ENCODE measurements at places on chromosomes 1 and 21.

GRCh38 chr1:70265946-70266345 lies 44.8 kb downstream of the SRSF11 start:
- no peak for DNase-seq

DNA sequence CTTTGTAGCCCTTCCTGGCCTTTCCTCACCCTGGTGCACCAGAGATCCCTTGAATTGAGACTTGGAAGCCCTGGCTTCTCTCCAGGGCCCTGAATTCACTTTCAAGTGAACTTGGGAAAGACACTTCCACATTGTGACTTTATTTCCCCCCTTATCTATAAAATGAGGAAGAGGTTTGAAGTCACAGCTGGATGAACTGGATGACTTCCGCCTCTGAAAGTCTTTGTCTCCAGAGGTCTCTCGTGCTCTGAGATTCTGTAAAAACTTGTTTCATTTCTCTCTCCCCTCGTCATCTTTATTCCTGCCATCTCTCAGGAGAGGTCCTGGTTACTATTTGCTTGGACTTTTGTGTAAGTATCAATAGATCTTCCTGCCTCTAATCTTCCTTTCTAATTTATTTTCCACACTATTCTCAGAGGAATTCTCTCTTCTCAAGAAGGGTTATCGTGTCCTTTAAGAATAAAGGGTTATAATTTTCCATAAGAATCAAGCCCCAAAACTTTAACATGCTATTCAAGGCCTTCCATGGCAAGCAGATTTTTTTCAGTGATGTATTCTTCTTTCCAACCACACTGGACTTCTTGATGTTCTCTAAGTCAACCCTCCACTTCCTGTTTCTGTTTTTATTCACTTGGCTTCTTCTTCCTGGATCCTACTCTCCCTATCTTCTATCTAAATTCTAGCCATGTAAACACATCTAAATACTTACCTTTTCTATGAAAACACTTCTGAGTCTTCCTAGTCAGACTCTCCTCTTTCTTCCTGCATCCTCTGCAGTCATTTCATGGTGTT lies 6.5 kb upstream of the RPTN start:
- no peak for DNase-seq

DNA sequence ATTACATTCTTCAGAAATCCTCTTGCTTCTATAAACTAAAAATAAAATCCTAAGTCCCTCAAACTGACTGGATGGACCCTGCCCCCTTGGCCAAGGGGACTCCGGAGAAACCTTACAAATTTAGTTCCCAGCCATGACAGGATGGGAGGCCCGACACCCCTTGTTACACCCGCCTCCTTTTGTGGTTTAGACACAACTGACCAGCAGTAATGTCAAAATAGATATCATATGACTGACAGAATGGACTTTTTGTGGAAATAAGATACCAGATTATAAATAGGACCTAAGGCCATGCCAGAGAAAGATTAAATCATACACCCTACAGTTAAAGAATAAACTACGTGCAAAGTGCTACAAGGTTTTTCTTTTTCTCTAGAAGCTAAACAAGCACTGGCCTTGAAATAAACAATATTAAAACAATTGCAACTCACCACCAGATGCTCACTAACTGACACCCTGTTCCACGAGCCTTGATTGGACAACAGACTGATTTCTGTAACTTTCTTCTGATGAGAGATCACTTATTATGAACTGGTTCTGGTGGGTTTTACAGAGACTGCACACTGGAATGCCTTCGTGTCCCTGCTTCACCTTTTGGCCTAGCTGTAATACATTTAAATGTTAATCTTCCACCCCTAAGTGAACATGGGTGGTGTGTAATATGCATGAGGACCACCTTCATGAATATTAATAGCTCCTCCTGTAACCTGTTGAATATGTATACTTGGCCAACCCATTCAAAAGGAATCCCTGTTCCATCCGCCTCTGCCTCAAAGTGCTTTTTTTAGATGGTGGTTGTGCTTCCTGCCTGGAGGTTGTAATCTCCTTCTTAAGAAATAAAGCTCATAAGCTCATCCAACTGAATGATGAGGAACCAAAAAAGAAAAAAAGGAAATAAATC lies 99.6 kb downstream of the ODF2L start:
- DNase-seq, result no peak

- no peak for DNase-seq
Measured at GRCh38 chr1:53684741-53685140, 54.2 kb downstream of the GLIS1 start.

All from DMS 273 treated with DMSO at 0.1 percent for 48 hours (cell line).